ENCODE measurements at places on chromosomes 5 and 9.

DNA sequence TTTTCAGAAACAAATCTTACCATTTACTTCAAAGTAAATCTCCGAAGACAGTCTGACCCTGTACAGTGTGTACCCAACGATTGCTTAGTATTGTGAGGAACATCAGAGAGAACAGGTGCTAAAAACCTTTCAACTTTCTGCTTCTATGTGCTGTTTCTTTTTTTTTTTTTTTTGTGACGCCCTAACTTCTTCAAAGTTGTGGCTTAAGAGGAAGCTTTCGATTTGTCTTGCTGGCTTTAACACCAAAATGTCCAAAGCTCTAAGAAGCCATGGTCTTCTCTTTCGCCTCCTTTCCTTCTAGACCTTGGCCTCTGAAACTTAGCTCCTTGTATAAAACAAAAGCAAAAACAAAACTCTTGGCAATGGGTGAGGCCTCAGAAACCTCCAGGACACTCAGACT lies 1.2 kb downstream of the TNFSF8 start:
- no peak for DNase-seq

GRCh38 chr5:75616971-75617621 lies 5.8 kb downstream of the ANKDD1B start:
- no peak for DNase-seq

DNA sequence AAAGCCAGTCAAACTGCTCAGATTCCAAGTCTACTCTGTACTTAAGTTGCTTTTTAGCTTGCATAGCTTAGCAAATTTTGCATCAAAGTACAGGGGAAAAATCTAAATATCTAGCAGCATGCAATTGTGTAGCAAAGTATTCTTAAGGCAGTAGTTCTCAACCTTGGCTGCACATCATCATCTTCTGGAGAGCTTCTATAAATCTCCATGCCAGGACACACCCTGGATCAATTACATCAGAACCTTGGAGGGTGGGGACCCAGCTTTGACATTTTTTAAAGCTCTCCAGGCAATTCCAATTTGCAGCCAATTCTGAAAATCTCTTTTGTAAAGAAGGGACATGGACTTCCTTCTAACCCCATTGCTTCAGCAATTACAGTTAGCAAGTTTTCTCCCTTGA lies 187.5 kb downstream of the SNCAIP start:
- DNase-seq, result no peak

DNA sequence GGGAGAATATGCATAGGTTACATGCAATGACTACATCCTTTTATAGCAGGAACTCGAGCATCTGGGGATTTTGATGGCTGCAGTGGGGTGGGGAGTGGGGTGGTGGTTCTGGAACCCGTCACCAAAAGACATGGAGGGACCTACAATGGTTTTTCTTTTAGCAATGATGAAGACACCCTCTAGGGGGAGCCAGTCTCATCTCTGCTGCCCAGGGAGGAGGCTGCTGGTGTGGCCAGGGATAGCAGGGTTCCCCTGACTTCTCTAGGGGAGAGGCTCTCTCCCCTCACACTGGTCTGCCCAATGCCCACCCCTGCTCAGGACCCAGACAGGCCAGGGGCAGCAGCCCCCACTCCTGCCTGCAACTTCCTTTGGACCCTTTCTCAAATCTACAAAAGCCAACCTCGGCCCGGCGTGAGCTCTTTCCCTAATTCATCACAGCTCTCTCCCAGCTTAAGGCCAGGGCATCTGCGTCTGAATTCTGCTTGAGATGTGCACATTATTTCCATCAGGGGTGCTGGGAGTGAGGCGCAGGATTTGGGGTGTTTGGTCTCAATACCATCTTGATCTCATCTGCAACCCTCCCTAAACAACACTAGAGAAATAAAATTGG lies 73.6 kb upstream of the RETREG1 start:
- peak; percentile 14 for DNase-seq

- DNase-seq, result no peak
Measured at GRCh38 chr9:14993901-14994554, 83.8 kb upstream of the FREM1 start.

DNA sequence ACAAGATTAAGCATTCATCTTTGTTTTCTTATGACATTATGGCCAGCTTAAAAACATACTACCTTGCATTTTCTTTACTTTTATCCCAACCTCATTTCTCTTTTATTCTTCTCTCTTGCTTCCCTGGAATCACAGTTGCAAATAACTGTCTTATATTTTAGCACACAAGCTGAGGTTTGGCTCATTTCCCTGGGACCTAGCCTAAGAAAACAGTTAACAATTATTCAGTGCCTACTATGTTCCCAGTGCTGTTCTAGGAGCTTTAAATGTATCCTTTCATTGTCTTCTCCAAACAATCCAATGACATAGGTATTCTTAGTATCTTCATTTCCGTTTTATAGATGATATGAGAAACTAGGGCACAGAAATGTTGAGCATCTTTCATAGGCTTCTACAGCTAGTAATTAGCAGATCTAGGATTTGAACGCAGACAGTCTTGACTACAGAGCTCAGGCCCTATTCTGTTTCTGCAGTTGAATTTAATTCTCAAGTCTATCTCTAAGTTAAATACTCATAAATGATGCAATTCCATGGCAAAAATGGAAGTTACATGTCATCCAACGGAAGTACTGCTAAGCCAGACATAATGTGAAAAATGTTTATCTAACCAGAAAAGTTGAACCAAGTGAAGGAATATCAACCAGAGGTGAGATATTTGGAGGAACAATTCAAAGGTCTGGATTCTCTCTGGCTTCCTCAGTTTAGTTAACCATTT lies 52.3 kb upstream of the MTAP start:
- DNase-seq, result no peak

GRCh38 chr9:71929791-71930440 lies 18.5 kb downstream of the C9orf85 start:
- no peak for DNase-seq

DNA sequence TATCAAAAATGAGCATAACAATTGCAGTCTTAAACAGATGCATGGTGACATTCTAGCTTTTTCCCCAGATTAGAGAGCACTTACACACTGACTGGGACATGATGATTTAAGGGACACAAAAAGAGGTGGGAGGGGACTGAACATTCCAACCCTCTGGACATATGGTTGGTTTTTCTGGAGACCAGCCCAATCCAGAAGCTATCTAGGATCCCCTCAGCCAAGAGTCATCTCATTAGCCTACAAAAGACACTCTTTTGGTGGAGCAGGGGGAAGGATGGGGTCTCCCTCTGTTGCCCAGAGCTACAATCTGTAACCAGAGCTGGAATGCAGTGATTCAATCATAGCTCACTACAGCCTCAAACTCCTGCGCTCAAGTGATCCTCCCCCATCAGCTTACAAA lies 97.3 kb upstream of the IQGAP2 start:
- no peak for DNase-seq
